ENCODE measurements at places on chromosomes 13 and 19. TPM values are rescaled to one million over a fixed set of nuclear protein-coding genes. Genes with fewer than 3 reads are reported as not detected.

SERP2 gene
- total RNA-seq = 4.5 TPM

ZNF607 gene
- 7.4 TPM for total RNA-seq

NOVA2 gene
- total RNA-seq = 0.59 TPM

KLK2 gene
- not detected for total RNA-seq

CLC gene
- total RNA-seq = 10.0 TPM

IGFL2 gene
- total RNA-seq = 19.9 TPM

ZNF730 gene
- total RNA-seq = 6.8 TPM
